GM12878 (cell line): ENCODE measurements at places on chromosomes 5 and 9. TPM values are rescaled to one million over a fixed set of nuclear protein-coding genes. Genes with fewer than 3 reads are reported as not detected.

TRIM23 gene
- 2.0 and 2.1 TPM in 2 replicates for polyA plus RNA-seq

SPAG8 gene
- polyA plus RNA-seq: 0.77 and 1.4 TPM in 2 replicates

RRAGA gene
- polyA plus RNA-seq: 74.6 and 75.5 TPM in 2 replicates

OLFM1 gene
- not detected in 2 replicates for polyA plus RNA-seq

SLC1A3 gene
- 3.0 and 4.4 TPM in 2 replicates for polyA plus RNA-seq

CMYA5 gene
- 0.01 and 0.04 TPM in 2 replicates for polyA plus RNA-seq

GABRA1 gene
- not detected in 2 replicates for polyA plus RNA-seq

ZNF454 gene
- polyA plus RNA-seq: not detected in 2 replicates

SPATA9 gene
- 0.16 and 0.66 TPM in 2 replicates for polyA plus RNA-seq

RIMOC1 gene
- 17.3 and 18.2 TPM in 2 replicates for polyA plus RNA-seq

RMRP gene
- polyA plus RNA-seq: 13.3 TPM in 1 of 2 replicates, not detected in the other

DMRT3 gene
- polyA plus RNA-seq: not detected in 2 replicates

TBC1D9B gene
- polyA plus RNA-seq: 34.9 and 36.4 TPM in 2 replicates

QRFP gene
- polyA plus RNA-seq: not detected in 2 replicates

P4HA2 gene
- 6.6 and 7.4 TPM in 2 replicates for polyA plus RNA-seq

PTGS1 gene
- polyA plus RNA-seq: 0.39 and 0.48 TPM in 2 replicates

PCDHB15 gene
- polyA plus RNA-seq: not detected in 2 replicates

DMRTA1 gene
- polyA plus RNA-seq: not detected in 2 replicates

MSX2 gene
- not detected in 2 replicates for polyA plus RNA-seq

SOWAHA gene
- not detected in 2 replicates for polyA plus RNA-seq

CORO2A gene
- polyA plus RNA-seq: 2.4 and 3.2 TPM in 2 replicates

HNRNPK gene
- 640 and 765 TPM in 2 replicates for polyA plus RNA-seq
